HFF-Myc (cell line): ENCODE measurements at places on chromosomes 16 and 17.

GRCh38 chr17:27978689-27979175, 63.7 kb upstream of the NLK start:
- DNase-seq = no peak

GRCh38 chr17:75344666-75345065, 55.4 kb upstream of the SLC25A19 start:
- no peak for DNase-seq

GRCh38 chr16:49027420-49027819, 254.2 kb downstream of the CBLN1 start:
- no peak for DNase-seq

- no peak for DNase-seq
Observed at GRCh38 chr17:51706093-51706492, 445.7 kb downstream of the UTP18 start.

- DNase-seq = no peak
Observed at GRCh38 chr17:74658620-74659019, 35.1 kb upstream of the CD300E start.

GRCh38 chr17:7552621-7553051, 3.8 kb downstream of the TNFSF12 start:
- DNase-seq = no peak

DNA sequence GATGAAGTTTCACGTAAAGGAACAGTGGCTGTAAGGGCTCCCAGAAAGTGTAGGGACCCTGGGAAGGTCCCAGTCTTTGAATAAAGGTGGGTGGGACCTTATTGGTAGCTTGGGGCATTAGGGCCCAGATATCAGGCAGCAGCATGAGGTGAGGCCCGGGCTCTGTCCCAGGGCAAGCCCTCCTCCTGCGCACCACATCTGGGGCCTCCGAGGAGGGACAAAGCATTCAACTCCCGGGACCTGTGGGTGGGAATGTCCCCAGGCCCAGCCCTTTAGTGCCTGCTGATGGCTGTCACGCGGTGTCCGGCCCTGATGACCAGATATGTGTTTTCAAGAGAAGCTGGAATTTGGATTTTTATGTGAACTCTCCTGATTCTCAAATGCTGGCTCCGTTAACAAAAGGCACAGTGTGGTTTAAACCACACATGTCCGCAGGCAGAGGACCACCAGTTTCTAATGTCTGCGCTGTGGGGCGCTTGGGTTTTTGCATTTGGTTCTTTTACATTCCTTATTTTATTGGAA, 30.4 kb downstream of the RAI1 start:
- no peak for DNase-seq

DNA sequence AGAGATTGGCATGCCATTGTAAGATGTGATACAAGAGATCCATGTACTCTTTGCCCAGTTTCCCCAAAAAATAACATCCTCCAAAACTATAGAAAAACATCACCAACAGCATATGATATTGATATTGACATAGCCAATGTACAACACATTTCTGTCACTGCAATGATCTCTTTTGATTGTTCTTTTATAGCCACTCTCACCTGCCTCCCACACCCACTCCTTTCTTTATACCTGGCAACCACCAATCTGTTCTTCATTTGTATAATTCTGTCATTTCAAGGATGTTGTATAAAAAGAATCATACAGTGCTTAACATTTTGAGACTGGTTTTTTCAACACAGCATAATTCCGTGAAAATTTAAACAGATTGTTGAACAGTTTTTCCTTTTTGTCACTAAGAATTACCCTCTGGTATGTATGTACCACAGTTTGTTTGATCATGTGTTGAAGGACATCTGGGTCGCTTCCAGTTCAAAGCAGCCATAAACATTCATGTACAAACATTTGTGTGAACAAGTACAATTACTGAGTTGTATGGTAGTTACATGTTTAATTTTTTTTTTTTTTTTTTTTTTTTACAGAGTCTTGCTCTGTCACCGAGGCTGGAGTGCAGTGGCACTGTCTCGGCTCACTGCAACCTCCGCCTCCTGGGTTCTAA, 9.9 kb downstream of the KRTAP9-1 start:
- no peak for DNase-seq

DNA sequence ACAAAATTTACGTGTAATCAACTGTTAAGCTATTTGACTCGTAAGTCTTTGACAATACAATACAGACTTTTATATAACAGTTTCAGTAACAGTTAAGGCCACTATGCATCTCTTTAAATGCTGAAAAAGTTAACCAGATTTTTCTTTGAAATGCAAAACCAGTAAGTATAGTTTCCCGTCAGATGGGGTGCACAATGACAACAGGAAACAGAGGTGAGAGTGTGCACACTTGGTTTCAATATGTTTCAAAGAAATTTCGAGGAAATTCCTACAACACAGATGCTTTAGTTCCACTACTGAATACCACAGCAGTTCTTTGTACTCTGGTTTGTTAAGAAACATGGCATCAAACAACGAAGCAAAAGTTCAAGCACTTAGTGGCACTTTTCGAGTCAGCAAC, 48.4 kb downstream of the RNF157 start:
- DNase-seq = no peak

DNA sequence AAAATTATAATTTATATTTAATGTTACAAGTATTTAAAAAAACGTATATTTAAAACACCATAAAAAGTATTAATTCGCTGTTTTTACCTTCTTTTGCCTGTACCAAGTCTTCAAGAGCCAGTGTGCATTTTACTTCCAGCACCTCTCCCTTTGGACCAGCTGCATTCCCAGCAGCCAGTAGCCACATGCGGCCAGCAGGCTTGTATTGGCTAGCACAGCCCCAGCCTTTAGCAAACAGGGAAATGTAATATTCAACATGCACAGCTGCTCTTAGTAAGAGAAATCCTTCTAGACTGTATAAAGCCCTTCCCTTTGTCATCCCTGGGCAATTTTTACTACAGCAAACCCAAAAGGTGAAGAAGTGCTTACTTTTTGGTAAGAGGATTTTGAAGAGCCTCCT, 6.6 kb downstream of the DHODH start:
- no peak for DNase-seq

DNA sequence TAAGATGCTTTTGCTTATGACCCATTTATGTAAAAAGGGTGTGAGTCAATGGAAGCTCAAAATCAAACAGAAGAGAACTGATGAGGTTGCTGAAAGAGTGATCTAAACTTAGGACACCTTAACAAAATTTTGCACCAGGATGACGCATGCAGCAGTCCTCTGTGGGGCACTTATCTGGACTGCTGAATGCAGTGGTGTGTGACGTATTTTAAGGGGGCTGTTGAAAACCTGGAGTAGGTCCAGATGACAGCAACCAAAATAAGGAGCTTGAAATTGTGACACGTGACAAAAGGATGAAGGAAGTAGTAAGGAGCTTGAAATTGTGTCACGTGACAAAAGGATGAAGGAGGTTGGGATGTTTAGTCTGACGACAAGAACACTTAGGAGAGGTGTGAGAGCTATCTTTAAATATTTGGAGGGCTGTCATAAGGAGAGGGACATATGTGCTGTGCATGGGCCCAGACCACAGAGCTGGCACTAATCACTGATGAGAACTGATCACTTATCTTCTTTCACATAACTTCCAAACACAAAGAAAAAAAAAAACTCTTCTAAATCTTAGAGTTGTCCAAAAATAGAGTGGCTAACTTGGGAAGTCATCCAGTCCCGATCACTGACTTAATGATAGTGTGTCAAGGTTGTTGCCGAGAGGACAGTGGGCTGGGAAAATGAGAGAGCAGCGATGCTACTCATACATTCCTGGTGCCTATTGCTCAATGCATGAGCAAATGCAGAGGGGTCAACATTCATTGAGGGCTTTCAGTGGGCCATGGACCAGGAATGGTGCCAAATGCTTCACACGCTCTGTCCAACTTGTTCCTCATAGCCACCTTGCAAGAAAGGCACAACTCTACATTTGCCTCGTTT, 264.2 kb upstream of the ZFHX3 start:
- no peak for DNase-seq
